ENCODE measurements at places on chromosomes 5 and 9.
A peak's percentile ranks its signal among the peaks of the same experiment; 100 is the strongest.

DNA sequence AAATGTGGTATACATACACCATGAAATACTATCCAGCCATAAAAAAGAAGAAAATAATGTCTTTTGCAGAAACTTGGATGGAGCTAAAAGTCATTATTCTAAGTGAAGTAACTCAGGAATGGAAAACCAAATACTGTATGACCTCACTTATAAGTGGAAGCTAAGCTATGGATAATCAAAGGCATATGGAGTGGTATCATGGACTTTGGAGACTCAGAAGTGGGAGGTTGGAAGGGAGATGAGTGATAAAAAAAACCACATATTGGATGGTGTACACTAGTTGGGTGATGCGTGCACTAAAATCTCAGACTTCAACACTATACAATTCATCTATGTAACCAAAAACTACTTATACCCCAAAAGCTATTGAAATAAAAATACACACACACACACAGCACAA, 24.5 kb downstream of the ADAMTS12 start:
- DNase-seq: peak; percentile 76

GRCh38 chr5:10468256-10468655, 26.6 kb downstream of the ROPN1L start:
- DNase-seq: no peak

GRCh38 chr5:173839117-173839713, 48.9 kb upstream of the CPEB4 start:
- no peak for DNase-seq

DNA sequence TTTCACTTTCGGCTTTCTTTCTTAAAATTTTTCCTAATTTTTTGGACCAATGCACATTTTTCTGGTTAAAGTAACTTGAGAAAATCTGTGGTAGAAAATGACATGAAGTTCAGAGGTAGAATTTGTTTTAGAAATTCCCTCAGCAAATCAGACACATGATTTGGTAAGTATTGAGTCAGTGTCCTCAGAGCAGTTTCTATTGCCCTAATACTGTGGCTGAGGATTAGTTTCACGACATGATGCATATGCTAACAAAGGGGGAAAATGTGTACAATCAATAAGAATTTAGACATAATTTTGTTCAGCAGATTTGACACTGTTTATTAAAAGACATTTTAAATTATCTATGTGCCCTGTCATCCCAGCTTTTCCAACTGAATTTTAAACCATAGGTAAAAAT, 56.2 kb upstream of the GCNT4 start:
- DNase-seq: no peak

- DNase-seq: peak; percentile 88
These were observed 9.7 kb downstream of the LECT2 start for GRCh38 chr5:135944967-135945560.

GRCh38 chr9:16069671-16070454, 517.0 kb downstream of the CCDC171 start:
- DNase-seq: peak; percentile 28

GRCh38 chr5:97529354-97529985, 346.4 kb upstream of the RIOK2 start:
- no peak for DNase-seq

DNA sequence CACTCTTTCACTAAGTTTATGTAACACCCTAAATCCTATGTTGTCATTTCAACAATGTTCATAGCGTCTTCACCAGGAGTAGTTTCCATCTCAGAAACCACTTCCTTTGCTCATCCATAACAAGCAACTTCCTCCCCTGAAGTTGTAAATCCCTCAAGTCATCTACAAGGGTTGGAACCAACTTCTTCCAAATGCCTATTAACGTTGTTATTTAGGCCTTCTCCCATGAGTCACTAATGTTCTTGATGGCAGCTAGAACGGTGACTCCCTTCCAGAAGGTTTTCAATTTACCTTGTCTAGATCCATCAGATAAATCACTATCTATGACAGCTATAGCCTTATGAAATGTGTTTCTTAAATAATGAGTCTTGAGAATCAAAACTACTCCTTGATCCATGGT, 73.3 kb upstream of the TARS1 start:
- no peak for DNase-seq

DNA sequence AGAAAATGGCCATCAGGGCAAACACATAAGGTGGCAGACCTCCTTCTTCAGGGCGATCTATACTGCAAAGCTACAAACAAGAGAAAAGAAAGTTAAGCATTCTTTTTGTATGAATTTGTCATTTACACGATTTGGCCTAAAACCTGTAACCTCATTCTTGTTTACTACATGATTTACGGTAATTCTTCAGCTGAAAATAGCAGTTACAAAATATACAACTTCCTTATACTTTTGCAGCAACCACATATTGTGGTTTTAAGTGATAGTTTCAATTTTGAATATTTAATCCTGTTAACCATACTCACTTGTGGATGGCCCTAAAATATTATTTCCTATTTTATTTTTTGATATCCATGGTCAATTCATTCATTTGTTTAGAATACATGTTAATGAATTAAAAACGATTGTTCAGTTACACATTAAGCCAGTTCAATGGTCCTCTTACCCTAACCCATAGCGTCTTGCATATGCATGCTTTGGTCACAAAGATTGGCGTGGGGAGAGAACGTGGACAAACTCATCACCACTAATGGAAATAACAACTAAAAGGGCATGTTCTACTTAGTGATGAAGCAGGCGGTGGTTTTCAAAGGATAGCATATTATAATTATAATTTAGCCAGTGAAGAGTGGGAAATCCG, 16.6 kb downstream of the TUT7 start:
- DNase-seq: no peak

DNA sequence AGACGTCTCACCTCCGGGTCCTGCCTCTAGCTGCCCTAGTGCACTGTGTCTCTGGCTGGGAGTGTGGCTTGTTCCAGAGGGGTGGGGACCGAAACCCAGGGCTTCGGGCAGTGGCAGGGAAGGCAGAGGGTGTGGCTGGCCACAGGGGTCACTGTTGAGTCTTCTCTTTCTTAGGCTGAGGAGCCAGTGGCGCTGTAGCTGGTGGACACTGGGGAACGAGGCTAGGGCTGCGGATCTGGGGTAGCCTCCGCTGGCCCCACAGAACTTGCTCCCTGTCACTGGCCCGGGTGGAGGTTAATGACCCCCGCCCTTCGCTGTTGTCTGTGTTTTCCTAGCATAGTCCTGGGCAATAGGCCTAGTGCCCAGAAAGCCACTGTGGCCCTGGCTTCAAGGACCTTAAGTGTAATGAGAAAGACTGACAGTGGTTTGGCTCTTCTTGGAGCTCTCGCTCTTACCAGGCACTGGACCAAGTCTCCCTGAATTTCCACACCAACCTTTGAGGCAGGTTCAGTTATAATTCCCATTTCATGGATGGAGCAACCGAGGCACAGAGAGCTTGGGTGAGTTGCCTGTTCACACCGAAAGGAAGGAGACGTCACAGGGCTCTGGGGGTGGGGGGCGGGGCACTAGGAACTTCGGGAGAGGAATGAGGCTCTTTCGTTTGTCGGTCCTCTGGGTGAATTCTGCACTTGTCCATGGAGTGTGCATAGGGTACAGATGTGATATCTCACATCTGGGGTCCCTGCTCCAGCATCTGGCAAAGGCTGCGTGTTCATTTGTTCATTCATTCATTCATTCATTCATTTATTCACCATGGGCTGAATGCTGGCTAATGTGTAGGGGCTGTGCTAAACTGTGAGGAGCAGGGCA, 4.8 kb upstream of the IER5L start:
- DNase-seq: no peak

- DNase-seq: no peak
These were observed 30.1 kb downstream of the MTMR12 start for GRCh38 chr5:32282633-32283032.

- DNase-seq: no peak
These were observed 480.1 kb downstream of the CDH12 start for GRCh38 chr5:22372826-22373660.
